ENCODE measurements at places on chromosomes 6 and 20.

DNA sequence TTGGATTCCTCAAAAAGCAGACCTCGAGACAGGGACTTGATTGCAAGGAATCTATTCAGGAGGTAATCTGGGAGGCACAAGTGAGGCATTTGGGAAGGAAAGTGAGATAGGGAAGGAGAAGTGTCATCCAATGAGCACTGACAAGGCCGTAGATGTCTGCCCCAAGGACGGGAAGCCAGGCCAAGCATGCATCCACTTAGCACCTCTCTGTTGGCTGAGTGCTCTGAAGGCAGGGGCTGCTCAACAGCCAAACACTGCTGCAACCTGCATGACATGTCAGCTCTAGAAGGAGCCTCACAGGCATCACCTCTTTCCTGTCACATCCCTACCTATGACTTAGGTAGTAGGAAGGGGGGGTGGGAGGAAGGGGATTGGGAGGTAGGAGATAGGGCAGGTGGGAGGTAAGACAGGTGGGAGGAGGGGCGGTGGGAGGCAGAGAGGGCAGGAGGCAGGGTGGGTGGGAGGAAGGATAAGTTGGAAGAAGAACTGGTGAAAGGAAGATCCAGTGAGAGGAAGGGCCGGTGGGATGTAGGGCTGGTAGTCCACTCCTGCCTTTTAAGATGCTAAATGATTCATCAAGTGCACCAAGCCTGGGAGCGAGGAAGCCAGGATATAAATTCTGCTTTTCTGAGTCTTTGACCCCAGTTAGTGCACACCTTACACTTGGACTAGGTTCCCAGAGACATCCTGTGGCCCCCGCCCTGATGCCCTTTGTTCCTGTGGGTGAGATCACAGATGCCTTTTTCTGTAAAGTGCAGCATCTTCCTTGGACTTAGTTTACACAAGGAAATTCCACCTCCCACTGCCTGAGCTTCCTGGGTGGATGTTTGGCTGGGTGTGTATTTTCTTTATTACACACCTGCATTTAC is 83.8 kb upstream of the NXT1 start:
- no peak for DNase-seq

GRCh38 chr6:5089481-5090438 is 4.6 kb downstream of the PPP1R3G start:
- DNase-seq, result no peak

- DNase-seq, result no peak
Measured at GRCh38 chr6:16430391-16431089, 192.2 kb downstream of the GMPR start.

DNA sequence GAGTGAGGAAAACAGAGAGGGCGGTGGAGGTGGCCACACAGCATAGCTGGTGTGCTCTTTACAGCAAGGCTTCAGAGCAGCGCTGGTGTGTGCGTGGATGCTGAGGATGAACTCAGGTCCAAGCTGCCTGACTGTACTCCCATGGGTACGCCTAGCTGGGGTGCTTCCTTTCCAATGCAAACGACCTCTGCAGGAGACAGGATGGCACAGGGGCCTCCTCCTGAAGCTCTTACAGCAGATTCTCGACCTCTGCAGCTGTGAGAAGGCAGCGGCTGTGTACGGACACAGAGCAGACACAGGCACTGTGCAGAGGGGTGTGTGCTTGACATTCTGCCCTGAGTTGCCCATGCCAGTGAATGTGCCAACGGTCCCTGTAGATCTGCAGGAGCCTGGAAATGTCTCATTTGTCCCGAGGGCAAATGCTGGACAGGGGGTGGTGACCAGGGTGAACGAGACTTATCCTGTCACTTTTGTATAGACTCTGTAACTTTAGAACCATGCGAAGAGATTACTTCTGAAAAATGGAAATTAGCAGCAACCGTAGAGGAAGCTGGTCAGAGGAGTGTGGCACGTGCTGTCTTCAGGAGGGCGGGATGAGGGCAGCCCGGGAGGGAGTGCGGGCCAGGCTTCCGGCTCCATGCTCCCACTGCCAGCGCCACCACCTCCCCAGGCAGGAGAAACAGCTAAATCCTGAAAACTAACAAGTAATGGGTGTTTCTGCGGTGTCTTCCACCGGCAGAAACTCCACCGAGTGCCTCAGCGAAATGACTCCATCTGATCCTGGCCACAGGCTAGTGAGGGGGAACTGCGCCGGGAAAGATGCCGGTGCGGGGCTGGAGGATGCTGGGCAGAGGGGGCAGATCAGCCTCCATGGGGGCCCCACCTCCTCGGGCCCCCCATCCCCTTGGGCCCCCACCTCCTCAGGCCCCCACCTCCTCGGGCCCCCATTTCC is 120.9 kb upstream of the RPS6KA2 start:
- DNase-seq, result no peak

DNA sequence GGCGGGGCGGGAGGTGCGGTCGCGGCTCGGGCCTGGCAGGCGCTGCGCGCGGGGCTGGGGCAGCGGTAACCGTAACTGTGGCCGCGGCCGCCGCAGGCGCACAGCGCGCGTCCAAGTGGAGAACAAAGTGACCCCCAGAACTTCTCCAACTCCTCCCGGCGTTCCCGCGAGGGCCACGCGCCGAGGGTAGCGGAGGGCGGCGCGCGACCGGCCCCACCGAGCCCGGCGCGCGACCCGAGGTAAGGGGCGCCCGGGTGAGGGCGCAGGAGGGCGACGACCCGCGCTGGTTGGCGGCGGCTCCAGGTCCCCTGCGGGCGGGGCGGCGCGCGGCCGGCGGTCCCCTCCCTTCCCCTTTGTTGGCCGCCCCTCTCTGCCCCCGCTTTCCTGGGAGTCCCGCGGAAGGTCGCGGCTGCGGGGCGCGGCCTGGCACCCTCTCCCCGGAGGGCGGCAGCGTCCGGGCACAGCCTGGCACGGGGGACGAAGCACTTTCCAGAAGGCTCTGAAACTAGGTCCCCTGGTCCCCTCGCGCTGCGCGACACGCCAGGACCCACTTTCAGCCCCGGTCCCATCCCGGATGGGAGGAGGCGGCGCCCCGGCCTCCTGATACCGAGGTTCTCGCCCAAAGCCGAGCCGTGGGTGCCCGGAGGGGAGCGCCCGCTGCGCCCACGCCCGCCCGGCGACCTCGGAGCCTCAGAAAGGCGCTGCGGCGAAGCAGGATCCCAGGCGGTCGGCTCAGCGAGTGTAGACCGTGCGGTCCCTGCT is at the start of gene TIAM2:
TIAM2 (plus strand) TSS at position 62 of the 762 bp plus-strand sequence. CDS start 133,909 bp downstream, outside the sequence.
- DNase-seq, result no peak

GRCh38 chr20:5065166-5065878 is 54.4 kb downstream of the PCNA start:
- DNase-seq, result no peak

DNA sequence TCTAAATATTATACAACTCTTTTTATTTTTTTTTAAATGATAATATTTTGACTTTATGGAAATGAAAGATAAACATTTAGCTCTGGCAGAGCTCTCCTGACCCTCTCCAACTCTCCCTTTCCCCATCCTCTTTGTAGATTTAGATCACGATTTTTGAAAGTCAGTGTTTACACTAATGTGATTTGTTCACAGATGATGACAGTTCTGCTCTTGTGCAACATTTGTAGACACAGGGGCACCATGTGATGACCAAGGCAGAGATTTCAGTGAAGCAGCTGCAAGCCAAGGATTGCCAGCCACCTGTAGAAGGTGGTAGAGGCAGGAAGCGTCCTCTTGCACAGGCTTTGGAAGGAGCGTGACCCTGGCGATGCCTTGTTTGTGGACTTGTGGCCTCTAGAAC is 483.2 kb downstream of the QKI start:
- DNase-seq, result no peak

DNA sequence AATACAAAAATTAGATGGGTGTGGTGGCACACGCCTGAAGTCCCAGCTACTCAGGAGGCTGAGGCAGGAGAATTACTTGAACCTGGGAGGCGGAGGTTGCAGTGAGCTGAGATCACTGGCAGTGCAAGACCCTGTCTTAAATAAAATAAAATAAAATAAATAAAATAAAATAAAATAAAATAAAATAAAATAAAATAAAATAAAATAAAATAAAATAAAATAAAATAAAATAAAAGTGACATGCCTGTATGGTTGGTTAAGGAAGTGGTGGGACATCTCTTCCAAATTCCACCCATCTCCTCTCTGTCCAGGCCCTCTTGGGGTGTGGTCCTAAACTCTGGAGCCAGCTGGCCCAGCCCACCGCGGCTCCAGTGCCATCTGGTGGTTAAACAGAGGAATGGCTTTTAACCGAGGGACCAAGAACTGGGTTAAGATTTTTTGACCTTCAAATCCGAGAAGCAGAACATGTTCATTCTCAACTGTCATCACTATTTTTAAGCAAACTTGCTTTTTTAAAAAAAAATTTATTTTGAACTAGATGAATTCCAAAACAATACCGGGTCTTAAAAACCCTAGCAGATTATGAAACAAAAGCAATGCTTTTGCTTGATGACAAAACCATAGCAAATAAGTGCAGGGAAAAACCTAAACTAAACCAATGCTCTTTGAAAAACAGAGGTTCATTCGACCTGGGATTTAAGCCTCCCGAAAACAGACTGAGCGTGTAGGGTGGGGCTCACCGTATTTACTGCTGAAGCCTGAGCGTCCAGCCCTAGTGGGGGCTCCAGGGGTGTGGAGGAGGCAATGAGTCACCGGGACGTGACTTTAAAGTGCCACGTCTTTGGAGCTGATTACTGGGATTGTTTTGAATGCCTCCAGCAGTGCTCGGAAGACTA is 68.8 kb downstream of the CDC5L start:
- DNase-seq, result no peak

GRCh38 chr20:59825944-59826759 is 107.3 kb downstream of the SYCP2 start:
- DNase-seq, result no peak

DNA sequence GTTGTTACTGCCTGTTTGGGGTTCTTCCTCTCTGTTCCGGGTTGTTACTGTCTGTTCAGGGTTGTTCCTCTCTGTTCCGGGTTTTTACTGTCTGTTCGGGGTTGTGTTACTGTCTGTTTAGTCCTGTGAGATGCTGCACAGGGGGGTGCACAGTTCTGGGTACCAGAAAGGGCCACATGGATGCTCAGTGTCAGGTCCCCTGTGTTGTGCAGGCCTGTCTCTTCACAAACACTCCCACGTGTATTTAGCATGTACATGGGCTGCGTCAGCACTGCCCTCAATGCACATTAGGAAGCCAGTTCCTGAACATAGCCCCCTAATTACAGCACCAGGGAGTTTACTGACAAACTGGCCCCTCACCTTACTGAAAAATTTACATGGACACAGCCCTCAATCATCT is 118.5 kb downstream of the DLL1 start:
- no peak for DNase-seq
